ENCODE measurements at places on chromosomes 6 and 20.

DNA sequence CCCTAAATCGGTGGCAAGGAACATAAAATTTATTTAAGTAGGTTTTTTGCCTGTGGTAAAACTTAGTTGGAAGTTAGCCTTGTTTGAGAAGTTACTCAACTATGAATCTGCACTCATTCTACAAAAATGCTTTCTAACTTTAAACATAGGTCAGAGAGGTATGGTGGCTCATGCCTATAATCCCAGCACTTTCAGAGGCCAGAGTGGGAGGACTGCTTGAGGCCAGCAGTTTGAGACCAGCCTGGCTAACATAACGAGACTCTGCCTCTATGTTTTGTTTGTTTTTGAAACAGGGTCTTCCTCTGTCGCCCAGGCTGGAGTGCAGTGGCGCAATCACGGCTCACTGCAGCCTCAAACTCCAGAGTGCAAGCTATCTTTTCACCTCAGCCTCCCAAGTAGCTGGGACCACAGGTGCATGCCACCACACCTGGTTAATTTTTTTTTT, 16.2 kb downstream of the USP49 start:
- no peak for DNase-seq

DNA sequence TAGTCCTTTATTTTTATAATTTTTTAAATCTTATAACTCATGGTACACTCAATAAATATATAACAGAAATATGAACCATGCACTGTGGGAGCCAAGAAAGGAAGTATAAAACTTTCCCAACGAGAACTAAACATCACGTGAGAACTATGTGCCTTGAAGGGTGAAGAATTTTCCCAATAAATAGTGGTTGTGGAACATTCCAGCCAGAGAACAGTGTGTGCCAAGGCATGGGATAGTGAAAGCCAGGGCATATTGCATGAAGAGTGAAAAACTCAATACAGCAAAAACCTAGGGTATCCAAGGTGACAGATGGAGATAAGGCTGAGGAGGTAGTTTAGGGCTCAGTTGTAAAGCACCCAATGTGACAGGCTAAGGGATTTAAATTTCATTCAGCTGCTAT, 86.1 kb downstream of the SIM1 start:
- no peak for DNase-seq

DNA sequence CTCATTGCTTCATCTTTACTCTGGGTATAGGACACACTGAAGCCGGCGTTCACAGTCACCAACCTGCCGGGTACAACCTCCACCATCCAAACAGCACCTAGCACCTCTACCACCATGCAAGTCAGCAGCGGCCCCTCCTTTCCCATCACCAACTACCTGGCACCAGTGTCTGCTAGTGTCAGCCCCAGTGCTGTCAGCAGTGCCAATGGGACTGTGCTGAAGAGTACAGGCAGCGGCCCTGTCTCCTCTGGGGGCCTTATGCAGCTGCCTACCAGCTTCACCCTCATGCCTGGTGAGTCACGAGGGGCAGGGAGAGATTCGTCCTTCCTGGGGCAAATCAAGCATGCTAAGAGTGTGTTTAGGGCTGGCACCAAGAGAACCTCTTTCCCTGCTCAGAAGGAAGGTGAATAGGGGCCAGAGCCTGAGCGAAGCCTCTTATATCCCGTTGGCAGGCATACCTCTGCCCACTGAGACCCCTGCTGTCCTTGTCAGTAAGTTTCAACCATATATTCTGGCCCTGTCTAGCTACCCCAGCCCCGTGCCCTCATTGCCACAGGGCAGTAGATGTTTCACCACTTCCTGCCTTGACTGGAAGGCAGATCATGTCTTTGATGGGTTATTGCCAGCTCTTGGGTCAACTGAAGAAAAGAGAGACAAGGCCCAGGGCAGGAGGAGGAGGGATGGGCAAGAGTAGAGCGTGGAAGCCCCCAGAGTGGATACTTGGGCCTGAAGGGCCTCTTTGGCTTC, 4.8 kb downstream of the SRF start:
- no peak for DNase-seq

DNA sequence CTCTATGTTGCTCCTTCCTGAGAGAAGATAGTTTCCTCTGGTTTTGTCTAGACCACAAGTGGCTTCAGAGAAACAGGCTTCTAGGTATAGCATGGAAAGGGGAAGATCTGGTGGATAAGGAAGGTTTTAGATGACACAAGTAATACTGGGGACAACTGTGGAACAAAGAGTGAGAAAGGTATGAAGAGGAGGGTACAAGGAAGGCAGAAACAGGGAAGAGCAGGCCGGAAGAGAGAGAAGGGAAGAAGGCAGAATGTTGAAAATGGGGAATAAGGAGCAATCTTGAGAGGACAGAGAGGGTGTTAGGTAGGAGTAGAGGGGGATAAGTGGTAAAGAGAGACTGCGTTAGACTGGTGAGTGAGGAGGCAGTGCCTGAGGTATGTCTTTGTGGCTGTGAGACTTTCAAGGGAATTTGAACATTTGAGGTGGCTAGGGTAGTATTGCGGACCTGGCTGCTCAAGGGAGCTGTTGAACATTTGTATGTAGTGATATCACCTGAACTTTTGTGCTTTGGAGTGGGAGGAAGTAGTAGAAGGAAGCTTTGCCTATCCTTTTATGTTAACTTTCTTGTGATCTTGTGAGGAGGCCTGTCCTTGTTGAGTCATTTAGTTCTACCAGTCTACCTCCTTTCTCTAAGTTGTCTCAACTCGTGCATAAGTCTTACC, 69.5 kb downstream of the FOXO3 start:
- peak; percentile 41 for DNase-seq
